ENCODE measurements at places on chromosomes 3 and 15.

- no peak for DNase-seq
These were observed 983 bp upstream of the ALAS1 start for GRCh38 chr3:52196977-52197376.

GRCh38 chr15:71880276-71880675 lies 69.9 kb downstream of the NR2E3 start:
- DNase-seq = no peak

- no peak for DNase-seq
These were observed 1.9 kb downstream of the MORC1 start for GRCh38 chr3:109116031-109116430.

GRCh38 chr15:62855085-62855476 lies 187.5 kb upstream of the TPM1 start:
- no peak for DNase-seq

DNA sequence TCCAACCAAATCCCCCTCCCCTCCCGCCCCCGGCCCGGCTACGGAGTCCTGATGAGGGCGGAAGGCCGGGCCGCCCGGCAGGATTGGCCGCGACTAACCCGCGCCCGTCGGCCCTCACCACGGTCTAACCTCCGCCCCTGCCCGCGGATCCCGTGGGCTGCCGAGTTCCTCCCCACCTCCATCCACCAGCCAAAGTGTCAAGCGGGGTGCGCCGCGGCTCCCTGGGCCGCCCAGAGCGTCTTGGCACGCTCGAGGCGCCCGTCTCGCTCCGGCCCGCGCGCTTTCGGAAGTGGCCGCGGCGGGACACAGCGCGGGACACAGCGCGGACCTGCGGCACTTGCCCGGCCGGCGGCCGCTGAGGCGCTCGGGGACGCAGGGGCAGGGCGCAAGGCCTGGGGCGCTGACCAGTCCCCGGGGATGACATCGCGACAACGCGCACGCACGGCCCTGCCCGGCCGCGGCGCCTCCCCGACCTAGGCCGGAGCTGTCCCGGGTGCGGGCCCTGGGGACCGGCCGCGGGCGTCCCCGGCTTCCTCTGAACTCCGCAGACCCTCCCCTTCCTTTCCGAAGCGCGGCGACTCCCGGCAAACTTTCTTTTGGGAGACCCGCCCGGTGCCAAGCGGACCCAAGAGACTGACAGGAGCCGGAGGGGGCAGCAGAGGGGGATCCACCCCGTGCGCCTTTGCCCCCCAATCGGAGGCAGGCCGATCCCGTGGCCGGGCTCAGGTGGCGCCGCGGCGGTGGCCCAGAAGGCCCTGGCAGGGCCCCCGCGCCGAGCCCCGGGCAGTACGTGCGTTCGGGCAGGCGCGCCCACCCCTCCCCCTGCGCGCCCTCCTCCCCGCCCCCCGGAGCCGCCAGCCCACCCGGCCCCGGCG lies 112.8 kb upstream of the ICE2 start:
- DNase-seq = peak; percentile 69

DNA sequence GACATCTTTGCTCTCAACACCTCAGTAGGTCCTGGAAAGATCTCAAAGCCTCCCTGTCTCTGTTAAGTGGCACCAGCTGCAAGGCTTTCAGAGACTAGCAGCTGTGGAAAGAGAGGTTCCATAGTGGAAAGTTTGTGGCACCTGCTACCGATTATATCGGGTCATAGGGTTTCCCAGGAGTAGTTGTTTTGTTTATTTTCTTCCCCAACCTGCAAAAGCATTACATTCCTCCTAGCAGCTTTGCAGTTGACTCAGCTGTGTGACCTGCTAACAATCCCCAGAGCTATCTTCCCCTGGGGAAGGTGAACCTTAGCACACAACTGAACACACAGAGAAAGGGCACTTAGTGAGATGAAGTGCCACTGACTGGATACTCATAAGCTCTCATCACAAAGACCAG lies 598.9 kb upstream of the GRM7 start:
- DNase-seq = no peak

DNA sequence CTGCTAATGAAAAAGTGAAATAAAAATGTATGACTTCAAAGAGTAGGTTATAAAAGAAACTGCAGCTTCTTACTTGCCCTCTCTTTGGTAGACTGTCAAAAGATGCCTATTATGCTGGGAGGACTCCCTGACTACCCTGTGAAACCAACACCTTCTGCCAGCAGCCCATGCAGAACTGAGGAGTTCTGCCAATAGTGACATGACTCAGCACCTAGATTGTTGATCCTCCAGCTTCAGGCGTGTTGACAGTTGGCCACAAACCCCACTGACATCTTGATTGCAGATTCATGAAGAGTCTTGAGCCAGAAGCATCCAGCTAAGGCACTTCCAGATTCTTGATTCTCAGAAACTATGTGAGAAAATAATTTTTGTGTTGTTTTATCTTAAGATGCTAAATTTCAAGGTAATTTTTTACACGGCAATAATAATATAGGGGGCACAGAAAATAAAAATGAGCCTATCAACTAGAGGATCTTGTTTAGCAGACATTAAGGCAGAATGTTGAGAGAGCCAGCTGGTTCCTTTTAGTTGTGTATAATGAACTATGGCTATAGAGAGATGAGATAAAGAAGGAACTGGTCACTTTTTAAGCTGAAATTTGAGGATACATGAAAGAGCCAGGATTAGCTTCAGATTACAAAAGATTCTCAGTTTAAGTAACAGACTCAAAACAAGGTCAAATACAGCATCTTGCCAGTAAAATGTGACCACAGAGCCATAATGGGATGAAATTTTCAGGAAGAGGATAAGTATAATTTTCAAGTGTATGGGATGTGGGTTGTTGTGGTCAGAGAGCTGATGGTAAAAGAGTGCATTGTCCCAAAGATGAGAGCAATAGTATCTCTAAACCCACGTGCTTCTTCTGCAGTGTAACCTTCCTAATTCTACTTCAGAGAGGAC lies 588.7 kb upstream of the CBLB start:
- no peak for DNase-seq

GRCh38 chr3:8622873-8623691 lies 21.5 kb downstream of the SSUH2 start:
- DNase-seq = peak; percentile 37

GRCh38 chr3:105254154-105254553 lies 112.6 kb upstream of the ALCAM start:
- DNase-seq = no peak

DNA sequence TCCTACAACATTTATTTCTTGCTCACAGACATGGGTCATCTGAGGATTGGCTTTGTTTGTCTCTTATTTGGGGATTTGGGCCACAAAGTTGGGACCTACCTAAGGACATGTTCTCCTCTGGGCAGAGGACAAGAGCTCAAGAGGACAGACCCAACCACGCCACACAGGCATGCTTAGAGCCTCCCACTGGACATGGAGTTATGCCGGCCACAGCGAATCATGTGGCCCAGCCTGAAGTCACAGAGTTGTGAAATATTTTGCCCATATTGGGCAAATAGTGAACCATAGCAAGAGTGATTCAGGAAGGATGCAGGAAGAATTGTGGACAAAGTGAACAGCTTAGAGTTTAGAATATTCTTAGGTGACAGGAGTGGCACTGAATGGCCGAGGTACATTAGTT lies 9.9 kb downstream of the TRAK1 start:
- no peak for DNase-seq

DNA sequence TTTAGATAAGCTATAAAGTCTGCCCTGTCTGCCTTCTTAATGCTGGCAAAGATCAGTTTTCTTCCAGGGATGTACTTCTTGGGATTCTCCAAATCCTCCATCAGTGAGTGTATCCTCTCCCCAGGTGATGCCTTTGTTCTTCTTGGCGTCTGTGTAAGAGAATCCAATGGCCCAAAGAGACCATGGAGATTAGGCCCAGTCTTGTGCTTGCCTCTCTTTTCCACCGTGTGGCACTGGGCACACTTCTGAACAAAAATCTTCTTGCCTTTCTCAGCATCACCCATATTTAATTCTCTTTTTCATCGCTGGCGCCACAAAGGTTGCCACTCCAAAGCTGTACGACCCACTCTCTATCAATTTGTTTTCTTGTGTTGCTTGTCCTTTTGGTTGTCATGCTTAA lies 32.2 kb upstream of the TAMM41 start:
- no peak for DNase-seq

- DNase-seq = no peak
These were observed 15.0 kb upstream of the MINDY4B start for GRCh38 chr3:150920236-150920635.

- DNase-seq = no peak
These were observed 1.9 kb downstream of the ROBO1 start for GRCh38 chr3:79765911-79766310.

GRCh38 chr15:64824929-64825430 lies 467 bp downstream of the PIF1 start:
- DNase-seq = no peak

DNA sequence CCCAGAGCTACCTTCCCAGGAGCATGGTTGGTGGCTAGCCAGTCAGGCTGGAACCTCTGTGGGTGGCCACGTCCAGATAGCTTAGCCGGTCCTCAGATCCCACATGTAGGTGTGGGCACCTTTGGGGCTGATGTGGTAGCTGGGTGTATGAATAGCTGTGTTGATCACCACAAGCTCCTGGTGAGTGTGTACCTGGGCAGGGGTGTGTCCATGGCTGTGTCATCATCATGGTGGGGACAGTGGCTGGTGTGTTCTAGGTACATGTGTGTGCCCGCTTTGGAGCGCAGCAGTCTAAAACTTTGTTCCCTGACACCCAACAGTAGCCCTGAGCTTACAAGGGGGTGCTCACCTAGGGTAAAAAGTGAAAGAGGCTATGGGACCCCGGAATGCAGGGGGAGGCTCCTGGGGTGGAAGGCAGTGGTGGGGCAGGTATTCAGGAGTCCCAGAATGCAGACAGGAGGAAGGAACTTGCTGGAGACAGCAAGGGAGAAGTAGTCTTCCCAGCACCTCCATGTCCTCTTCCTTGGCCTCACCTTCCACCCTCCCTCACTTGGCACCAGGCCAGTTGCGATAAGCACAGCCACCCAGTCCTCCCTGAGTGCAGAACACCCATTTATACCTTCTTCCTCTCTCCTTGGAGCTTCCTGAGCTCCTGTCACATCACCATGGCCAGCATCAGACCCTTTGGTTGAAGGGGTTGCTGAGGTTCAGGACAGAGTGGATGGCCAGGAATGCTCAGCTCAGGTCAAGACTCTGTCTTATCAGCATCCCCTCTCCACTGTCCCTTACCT lies 1.2 kb downstream of the CISH start:
- DNase-seq = peak; percentile 43

DNA sequence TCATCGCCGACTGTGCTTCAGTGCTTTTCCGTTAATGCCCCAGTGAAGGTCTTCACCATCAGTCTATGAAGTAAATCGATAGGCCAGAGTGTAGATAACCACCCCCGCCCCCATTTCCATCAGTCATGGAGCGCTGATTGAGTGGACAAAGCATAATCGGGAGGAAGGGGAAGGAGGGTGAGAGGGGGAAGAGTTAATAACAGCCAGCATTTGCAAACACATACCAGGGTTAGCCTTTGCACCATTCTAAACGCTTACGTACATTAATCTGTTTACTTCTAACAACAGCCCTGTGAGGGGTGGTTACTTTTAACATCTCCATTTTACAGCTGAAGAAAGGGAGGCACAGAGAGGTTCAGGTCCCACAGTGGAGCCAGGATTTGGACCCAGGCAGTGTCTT lies 26.8 kb downstream of the EDEM1 start:
- DNase-seq = no peak

DNA sequence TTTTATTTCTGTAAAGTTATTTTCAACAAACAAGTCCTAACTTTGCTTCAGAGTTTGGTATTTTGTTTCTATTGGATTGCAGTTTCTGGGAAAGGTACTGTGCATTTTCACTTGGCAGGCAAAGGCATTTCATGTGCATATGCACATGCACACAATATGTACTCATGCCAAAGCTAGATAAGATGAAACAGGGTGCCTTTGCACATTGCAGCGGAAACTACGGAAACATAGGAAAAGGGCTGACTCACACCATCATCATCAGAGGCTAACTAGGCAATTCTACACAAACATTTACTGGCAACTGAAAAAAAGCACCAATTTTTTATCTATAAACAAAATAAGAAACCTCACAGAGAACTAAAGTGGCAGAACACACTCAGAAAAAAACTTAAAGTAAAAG lies 550.6 kb upstream of the NECTIN3 start:
- DNase-seq = no peak

DNA sequence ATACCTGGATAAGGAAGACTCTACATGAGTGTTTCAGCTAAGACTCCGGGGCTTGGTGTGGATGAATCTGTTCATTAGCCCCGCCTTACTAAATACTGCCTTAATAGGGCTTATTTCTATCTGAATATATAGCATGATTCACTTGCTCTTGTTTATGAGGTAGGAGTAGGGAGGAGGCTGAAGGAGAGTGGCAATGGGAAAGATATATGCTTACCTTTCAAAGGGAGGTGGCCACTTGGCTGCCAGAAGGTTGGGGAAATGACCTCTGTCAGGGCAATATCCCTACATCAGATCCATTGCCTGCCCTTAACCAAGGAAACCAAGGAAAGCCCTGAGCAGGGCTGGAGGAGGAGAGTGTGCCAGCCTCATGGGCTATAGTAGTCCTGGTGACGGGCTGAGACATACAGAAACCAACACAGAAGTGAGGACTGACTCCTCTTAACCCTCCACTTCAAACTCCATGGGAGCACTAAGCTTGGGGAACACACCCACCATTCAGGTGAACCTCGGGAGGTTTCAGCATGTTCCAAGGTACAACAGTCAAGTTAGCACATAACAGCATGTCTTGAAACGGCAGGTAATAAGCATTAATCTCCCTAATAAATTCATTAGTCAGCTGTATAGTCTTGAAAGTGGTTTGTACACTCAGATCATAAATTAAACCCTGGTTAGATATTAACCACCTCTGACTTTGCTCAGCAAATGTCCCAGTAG lies 80.1 kb downstream of the EOMES start:
- DNase-seq = no peak

- DNase-seq = no peak
These were observed 686 bp downstream of the MYRIP start for GRCh38 chr3:39809995-39810595.

- DNase-seq = no peak
These were observed 1.4 kb downstream of the UBR1 start for GRCh38 chr15:43104426-43104825.

DNA sequence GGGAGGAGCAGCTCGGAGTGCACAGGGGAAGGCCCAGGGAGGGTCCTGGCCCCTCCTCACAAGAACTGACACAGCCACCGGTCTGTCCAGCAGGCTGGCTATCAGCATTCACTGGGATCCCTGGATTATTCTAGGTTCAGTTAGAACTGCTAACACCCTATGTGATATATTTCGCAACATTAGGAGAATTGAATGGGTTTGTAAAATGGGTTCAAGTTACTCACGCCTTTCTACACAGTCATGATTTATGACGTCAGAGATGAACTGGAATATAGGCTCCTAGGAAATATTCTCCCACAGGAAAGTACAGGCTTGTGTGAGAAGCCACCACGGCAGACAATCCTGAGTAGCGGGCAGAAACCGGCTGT lies 969 bp upstream of the BSN start:
- no peak for DNase-seq

- DNase-seq = peak; percentile 96
These were observed 474 bp upstream of the PDE8A start for GRCh38 chr15:84981054-84981710.

Data from activated CD4-positive, CD25-positive, alpha-beta regulatory T cell treated with anti-CD3 and anti-CD28 coated beads, Interleukin-2, amount 50 U/mL, for 72 hours (primary cell).